ENCODE measurements at places on chromosomes 11 and 22. TPM values are rescaled to one million over a fixed set of nuclear protein-coding genes. Genes with fewer than 3 reads are reported as not detected.

- H3K4me3 ChIP-seq: no peak overlapping the region
- H3K27me3 ChIP-seq: no peaks in the 10 kb centered on the region
- peaks cover 6% of the 10 kb centered on the region for H3K36me3 ChIP-seq
- no peak overlapping the region for H3K27ac ChIP-seq
- no peaks in the 10 kb centered on the region for H3K4me1 ChIP-seq
Observed at GRCh38 chr22:29689206-29689879, 30.5 kb upstream of the CABP7 start.

DNA sequence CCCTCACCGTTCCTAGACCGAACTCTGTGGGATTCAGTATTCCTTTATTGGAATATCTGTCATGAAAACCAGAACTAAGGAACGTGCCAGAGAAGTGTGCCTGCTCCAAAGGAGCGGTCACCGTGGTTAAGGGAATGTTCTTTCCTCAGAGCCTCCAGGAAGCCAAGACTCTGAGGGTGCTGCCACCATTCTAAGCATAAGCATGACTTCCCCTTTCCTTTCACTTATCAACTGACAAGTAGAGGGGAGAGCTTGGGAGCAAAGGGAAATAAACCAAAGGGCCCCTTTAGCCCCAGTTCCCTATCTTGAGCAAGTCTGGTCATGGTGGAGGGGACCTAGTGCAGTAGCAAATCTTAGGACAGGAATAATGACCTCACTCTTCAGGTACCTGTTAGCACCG, 26.8 kb downstream of the CTR9 start:
- H3K27ac ChIP-seq: peak overlapping the region; percentile 97
- H3K4me3 ChIP-seq: no peak overlapping the region
- peak; percentile 24 for DNase-seq
- peaks cover 34% of the 10 kb centered on the region for H3K36me3 ChIP-seq

DNA sequence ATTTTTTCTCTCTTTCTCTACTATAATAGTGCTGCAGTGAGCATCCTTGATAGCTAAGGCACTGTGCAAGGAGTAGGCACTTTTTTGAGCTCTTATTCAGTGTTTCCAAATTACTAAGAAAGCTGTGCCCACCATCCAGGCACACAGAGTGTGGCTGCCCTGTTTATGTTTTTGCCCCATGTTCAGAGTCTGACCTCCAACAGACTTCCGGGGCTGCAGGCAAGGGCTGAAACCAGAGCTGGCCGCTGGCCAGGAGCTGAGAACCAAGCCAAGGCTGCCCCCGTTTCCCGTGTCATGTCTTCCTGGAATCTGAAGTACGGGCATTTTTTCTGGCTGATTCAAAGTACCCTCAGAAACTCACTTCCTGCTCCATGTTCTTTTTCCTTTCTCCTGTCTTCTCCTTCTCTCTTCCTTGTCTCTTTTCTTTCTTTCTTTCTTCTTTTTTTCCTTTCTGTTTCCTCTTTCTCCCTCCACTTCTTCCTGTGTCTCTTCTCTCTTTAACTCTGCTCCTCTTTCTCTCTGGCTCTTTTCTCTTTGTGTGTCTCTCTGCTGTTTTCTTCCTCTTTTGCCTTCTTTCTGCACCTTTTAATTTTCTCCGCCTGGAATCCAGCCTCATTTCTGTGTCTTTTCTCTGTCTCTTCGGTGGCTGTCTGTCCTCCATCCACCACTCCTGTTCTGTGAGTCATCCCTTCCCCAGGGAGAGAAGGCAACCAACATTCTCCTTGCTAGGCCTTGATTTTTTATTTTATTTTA, 17.0 kb upstream of the KCTD14 start:
- DNase-seq: peak; percentile 85
- H3K27me3 ChIP-seq: no peaks in the 10 kb centered on the region
- no peaks in the 10 kb centered on the region for H3K36me3 ChIP-seq
- peak overlapping the region; percentile 64 for H3K4me3 ChIP-seq
- H3K27ac ChIP-seq: peak overlapping the region; percentile 99

DNA sequence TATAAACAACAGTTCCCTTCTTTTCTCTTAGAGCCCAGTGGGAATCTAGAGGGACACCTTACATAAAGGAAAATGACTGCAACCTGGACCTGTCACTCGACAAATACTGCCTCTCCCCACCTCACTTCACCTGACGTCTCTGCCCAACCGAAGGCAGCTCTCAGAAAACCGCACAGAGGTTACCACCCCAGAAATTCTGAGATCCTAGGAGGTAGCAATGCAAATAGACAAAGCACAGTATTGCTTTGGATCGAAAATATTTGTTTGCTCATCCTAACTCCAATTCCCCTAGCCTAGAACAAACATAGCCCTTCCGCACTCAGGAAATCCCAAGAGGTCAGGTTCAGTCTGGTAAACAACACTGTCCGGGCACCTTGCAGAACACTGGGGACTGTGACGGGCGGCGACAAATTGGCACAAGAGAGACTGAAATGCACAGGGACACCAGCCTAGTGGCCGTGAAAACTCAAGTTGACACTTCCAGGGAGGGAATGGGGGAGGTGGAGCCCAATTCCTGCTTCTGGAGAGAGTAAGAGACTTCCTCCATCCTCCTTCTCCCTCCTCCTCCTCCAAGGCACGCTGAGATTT, 420 bp upstream of the TRIM44 start:
- H3K4me3 ChIP-seq: peak overlapping the region; percentile 96
- no peaks in the 10 kb centered on the region for H3K27me3 ChIP-seq
- peaks cover 7% of the 10 kb centered on the region for H3K36me3 ChIP-seq

DNA sequence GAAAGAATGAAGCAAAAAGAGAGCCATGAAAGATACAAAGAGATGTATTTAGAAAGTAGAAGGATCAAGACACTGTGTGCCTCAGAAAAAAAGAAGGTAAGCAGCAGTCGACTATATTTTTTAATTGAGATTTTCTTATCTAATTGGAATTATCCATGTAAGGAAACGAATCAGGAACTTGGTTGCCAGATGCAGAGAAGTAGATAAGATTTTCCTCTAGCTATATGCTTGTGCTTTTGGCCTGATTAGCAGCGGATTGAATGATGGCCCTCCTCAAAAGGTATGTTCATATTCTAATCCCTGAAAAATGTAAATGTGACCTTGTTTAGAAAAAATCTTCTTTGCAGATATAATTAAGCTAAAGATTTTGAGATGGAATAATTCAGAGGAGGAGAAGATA, 43.9 kb upstream of the CARD18 start:
- H3K27ac ChIP-seq: no peak overlapping the region
- no peaks in the 10 kb centered on the region for H3K36me3 ChIP-seq
- H3K4me1 ChIP-seq: peaks cover 12% of the 10 kb centered on the region
- no peak for DNase-seq
- no peaks in the 10 kb centered on the region for H3K27me3 ChIP-seq
- no peak overlapping the region for H3K4me3 ChIP-seq

- no peak overlapping the region for H3K27ac ChIP-seq
- H3K4me3 ChIP-seq: no peak overlapping the region
- H3K36me3 ChIP-seq: no peaks in the 10 kb centered on the region
- no peaks in the 10 kb centered on the region for H3K4me1 ChIP-seq
Observed at GRCh38 chr11:131993246-131993645, 622.8 kb downstream of the NTM start.

DNA sequence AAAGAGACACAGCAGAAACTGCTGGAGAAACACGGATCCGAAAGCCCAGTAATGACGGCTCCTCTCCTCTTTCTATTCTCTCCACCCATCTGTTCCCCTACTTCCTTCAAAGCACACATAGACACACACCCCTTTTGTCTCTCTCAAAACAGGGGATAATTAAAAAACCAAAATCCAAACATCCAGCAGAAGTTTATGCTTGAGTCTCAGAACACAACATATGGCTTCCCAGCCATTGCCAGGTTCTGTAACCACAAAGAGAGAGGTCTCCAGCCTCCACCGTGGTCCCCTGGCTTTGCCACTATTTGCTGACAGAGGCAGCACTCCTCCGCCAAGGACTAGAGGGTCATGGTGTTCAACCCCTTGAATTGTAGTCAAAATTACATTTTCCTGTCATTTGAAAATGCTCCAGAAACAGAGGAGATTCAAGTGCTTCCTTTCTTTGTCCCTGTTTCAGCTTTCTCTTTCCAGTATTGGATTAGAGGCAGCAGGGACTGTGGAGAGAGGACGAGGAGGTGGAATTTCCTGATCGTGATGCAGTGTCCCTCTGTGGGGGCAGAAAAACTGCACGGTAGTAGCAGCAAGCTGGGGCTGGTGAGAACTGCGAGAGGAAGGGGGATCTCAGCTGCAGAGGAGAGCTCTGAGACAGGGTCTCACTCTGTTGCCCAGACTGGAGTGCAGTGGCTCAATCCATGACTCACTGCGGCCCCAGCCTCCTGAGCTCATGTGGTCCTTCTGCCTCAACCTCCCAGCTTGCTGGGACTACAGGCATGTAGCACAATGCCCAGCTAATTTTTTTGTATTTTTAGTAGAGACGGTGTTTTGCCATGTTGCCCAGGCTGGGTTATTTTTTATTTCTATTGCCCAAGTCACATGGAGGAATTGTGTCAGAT, 60.3 kb downstream of the UBASH3B start:
- no peak overlapping the region for H3K4me3 ChIP-seq
- H3K4me1 ChIP-seq: peaks cover 15% of the 10 kb centered on the region
- no peak for DNase-seq
- no peaks in the 10 kb centered on the region for H3K36me3 ChIP-seq

GRCh38 chr22:27461470-27461869, 340.1 kb downstream of the MN1 start:
- peak; percentile 96 for DNase-seq
- no peaks in the 10 kb centered on the region for H3K36me3 ChIP-seq

DNA sequence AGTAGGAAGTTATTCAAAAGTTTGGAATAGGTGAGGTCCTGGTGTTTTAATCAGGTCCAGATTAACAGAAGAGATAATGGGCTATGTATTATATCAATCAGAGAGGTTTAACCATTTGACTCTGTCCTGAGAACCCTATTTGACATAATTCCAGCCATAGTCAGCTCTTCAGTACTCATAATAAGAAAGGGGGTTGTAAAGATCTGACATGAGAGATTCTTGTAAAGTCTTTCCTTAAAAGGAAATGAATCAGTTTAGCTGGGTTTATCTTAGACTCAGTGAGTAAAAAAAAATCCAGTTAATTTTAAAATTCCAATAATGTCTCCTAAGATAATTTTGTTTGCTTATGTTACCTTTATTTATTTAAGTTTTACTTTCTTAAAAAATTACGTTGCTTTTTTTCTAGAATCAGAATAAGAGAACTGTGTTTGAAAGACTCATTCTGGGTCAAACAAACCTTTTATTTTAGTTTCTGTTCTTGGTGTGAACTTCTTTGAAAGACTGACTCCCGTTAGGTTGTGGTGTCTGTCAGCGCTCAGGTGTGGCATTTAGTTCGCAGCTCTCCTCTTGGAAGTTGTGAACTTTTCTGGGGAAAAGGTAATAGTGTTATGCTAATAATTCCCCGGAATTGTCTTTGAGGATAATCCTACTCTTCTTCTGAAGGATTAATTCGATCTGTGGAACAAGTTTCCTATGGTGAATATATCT, 20.5 kb downstream of the NUCB2 start:
- no peaks in the 10 kb centered on the region for H3K4me1 ChIP-seq
- H3K36me3 ChIP-seq: peaks cover 19% of the 10 kb centered on the region
- no peaks in the 10 kb centered on the region for H3K27me3 ChIP-seq

KRTAP5-3 gene
- not detected for total RNA-seq

GRCh38 chr11:20068691-20069090, 91.6 kb downstream of the DBX1 start:
- no peaks in the 10 kb centered on the region for H3K27me3 ChIP-seq
- H3K4me3 ChIP-seq: no peak overlapping the region
- H3K36me3 ChIP-seq: peaks cover 39% of the 10 kb centered on the region
- H3K27ac ChIP-seq: no peak overlapping the region
- DNase-seq: no peak

B3GAT1 gene
- total RNA-seq: not detected

NRIP3 gene
- 12.0 TPM for total RNA-seq

MAPK12 gene
- 28.7 TPM for total RNA-seq

GRCh38 chr22:44364751-44365130, 52.0 kb upstream of the SHISAL1 start:
- H3K36me3 ChIP-seq: no peaks in the 10 kb centered on the region
- H3K4me3 ChIP-seq: no peak overlapping the region
- peaks cover 32% of the 10 kb centered on the region for H3K4me1 ChIP-seq
- no peaks in the 10 kb centered on the region for H3K27me3 ChIP-seq
- H3K27ac ChIP-seq: no peak overlapping the region

GRCh38 chr22:45934659-45935341, 42.2 kb downstream of the WNT7B start:
- H3K4me1 ChIP-seq: peaks cover 12% of the 10 kb centered on the region
